ENCODE measurements at places on chromosomes 16 and 17.

- no peak for DNase-seq
Measured at GRCh38 chr17:82630212-82630611, 18.0 kb downstream of the WDR45B start.

- no peak for DNase-seq
Measured at GRCh38 chr17:44921122-44921882, 6.0 kb upstream of the GFAP start.

- DNase-seq: no peak
Measured at GRCh38 chr17:50292465-50292864, 18.2 kb downstream of the TMEM92 start.

DNA sequence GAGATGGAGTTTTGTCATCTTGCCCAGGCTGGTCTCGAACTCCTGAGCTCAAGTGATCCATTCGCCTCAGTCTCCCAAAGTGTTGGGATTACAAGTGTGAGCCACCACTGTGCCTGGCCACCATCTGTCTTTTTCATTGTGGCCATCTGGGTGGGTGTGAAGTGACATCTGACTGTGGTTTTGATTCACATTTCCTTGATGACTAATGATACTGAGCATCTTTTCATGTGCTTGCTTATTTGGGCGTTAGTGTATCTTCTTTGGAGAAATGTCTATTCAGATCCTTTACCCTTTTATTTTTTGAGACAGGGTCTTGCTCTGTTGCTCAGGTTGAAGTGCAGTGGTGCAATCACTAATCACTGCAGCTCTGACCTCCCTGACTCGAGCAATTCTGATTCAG is 53.9 kb upstream of the ERN1 start:
- DNase-seq: no peak

- no peak for DNase-seq
Measured at GRCh38 chr17:66988069-66988798, 23.7 kb downstream of the CACNG4 start.

Data from RWPE1 (cell line).